ENCODE measurements at places on chromosomes 11 and 22.

GRCh38 chr11:134371436-134372185, 39.8 kb downstream of the GLB1L2 start:
- no peak for DNase-seq

GRCh38 chr11:62933750-62934495, 12.8 kb upstream of the CHRM1 start:
- no peak for DNase-seq

GRCh38 chr22:27075891-27076290, 418.5 kb downstream of the MIAT start:
- DNase-seq = no peak

DNA sequence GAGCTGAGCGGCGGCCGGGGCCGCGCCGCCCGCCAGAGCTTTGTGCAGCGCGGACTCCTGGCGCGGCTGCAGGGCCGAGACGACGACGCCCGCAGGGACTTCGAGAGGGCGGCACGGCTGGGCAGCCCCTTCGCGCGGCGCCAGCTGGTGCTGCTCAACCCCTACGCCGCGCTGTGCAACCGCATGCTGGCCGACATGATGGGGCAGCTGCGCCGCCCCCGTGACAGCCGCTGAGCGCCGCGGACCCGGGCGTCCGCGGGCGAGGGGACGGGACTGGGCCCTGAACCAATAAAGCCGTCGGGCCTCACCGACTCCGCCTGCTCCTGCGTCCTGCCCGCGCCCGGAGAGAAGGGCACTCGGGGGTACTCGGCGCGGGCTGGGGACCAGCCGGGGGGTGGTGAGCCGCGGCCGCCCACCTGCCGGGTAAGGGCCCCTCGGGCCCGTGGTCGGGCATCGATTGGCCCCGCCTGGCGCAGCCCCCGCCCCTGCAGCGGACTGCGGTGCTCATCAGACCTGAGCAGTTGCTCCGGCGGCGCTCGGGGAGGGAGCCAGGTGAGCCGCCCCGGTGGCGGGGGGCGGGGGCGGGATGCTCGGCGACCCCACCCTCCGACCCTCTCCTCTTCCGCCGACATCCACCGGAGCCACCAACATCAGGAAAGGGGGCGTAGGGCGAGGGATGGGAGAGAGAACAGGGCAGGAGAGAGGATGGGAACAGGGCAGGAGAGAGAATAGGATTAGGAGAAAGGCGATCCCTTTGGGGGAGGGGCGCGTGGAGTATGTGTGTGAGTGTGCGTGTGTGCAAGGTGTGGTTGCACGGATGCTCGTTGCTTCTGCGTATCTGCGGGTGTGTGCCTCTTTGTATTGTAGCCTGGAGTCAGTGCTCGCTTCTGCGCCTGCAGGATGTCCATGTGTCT, at the start of gene TMEM25:
Gene TMEM25, plus strand, starts transcription at position 510 of the 914 bp plus-strand sequence. CDS start 610 bp downstream, outside the sequence.
- DNase-seq = no peak

- DNase-seq = no peak
These were observed at the start of gene GRIA4 for GRCh38 chr11:105609832-105610781. TSS of gene GRIA4 (plus strand) at chr11:105610073. CDS start at chr11:105610998, 925 bp downstream.

GRCh38 chr11:19320827-19321226, 80.1 kb upstream of the E2F8 start:
- DNase-seq = no peak

DNA sequence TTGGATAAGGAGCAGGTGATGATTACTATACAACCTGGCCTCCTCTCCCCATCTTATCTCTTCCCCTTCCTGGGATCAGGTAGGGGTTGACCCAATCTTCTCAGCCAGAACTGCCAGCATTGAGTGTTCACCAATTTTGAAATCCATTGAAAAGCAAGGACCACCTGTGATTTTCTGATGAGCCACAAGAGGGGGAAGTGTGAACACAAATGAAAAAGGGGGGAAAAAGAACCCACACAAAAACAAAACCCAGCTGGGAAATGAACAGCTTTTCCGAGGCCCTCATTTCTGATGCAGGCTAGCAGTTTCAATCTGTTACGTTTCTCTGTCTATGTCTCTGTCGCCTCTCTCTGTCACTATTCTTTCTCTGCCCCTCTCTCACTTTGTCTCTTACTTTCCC, 161.9 kb downstream of the INSC start:
- DNase-seq = peak; percentile 28

DNA sequence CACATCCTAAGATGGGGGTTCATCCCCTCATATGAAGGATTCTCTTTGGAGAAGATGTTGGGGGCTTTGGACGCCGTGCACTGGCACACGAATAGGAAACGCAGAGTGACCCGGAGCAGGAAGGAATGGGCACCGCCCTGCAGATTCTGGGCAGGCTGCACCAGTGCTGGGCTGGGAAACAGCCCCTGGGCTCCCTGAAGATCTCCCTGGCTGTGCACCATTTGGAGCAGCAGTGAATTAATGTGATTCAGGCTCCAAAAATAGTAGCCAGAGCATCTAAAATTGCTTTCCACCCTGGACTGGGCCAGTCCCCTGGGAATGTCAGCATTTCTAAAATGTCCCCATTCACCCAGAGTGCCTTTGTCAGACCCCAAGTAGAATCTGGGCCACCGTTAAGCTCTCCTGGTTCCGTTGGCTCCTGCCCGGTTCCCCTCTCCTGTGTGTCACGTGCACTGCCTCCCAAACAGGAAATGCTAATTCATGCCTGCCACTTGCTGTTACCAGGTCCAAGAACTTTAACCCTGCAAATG, 18.6 kb downstream of the IRAG1 start:
- no peak for DNase-seq

GRCh38 chr11:34214961-34215805, 109.8 kb downstream of the NAT10 start:
- no peak for DNase-seq

GRCh38 chr22:42820045-42820763, 36.9 kb downstream of the ARFGAP3 start:
- no peak for DNase-seq

DNA sequence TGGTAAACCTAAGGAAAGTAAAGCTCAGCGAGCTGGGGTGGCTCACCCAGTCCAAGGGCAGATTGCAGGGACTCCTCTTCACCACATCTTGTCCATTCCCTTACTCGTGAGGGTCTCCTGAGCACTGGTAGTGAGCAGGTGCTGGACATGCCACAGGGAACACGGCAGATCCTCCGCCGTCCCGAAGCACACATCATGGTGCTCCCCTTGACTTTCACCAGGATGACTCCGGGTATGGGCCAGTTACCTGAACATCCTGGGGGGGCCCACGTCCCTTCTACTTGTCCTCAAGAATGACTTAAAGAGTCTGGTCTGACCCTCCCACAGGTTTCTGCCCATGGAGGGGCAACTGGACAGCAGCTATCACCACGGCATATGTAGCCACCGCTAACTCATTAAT, 8.0 kb upstream of the SF1 start:
- no peak for DNase-seq

- DNase-seq = no peak
These were observed 36.7 kb downstream of the ISX start for GRCh38 chr22:35102663-35103062.

DNA sequence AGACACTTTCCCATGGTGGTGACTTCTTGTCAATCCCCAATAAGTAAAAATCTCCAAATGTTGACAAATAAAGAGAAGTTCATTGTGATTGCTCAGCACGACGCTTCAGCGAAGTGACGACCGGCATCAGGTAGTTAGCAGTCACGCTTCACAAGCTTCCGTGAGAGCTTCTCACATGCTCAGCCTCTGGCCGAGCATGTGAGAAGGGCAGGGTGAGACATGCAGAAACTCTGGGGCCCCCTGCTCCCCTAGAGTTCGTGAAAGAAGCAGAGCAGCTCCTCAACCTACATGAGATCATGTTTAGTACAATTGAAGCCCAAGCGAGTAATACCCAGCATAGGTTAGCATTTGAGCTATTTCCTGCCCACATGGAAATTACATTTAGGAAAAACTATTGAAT, 4.4 kb upstream of the C11orf16 start:
- DNase-seq = no peak

- no peak for DNase-seq
These were observed 1356.2 kb downstream of the TBC1D22A start for GRCh38 chr22:48118654-48119053.

DNA sequence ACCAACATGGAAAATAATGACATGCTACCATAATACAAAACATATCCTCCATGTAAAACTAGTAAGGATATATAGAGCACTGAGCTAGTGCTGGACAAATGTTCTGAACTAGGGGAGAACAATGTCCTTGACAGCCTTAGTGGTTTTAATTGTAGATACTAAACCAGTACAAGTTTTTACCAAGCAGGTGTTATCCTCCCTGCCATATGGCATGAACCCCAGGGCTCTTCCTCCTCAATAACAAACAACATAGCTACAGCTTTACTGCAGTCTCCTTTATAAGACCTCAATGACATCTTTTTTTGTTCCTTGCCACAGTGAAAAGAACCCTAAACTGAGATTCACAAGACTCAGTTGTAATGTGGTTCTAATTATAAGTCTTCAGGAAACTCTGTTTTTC, 70.2 kb upstream of the GDPD4 start:
- DNase-seq = no peak

- DNase-seq = no peak
These were observed 22.2 kb upstream of the NAP1L4 start for GRCh38 chr11:3014057-3014938.

- DNase-seq = no peak
These were observed 380.6 kb downstream of the CADM1 start for GRCh38 chr11:115123641-115124040.

DNA sequence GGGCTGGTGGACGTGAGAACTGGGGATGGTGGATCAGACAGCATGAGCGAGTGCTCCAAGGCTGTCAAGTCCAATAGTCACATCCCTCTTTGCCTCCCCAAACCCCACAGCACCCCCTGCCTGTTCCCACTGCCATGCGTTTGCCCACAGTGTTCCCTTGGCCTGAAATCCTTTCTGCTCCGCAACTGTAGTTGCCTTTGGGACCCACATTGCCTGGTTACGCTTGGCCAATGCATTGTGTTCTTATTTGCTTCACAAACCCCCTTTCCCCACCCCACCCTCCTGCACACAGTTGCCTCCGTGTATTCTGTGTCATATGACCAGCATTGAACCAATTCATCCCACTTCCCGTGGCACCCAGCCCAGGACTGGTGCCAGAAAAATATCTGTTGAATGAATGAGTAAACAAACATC, 2.1 kb upstream of the KIAA0930 start:
- DNase-seq = no peak

DNA sequence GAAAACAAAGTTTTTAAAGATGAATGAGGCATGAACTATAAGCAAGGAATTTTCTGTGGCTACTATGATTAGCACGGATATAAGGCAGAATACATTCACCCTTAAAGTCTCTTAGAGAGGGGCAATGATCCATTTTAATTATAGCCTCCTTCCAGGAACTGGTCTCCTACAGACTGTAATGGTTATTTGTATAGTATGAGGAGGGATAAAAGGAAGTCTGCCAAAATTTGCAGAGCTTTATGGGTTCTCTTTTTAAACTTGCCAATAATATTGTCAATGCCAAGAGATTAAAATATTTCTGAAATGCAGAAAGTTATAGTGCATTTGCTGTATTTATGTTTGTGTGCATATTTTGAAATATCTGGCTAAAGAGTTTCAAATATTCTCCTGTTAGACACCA, 271.4 kb upstream of the LUZP2 start:
- no peak for DNase-seq

DNA sequence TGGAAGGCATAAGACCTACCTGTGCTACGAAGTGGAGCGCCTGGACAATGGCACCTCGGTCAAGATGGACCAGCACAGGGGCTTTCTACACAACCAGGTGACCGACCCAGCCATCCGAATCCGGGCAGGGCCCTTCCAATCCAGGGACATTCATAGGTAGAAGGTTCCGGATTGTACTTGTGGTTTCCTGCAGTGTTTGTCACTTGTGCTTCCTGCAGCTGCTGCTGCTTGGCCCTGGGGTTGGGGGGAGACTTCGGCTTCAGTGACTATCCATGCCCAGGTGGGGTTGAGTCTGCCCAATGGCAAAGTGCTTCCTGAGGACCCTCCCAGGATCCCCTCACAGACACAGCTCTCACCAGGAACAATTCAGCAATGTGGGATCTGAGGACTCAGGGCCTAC, 2.2 kb downstream of the APOBEC3A start:
- no peak for DNase-seq

GRCh38 chr11:119384332-119384731, 2.8 kb upstream of the USP2 start:
- no peak for DNase-seq

- DNase-seq = no peak
These were observed 13.3 kb downstream of the CLDN5 start for GRCh38 chr22:19510919-19511341.

DNA sequence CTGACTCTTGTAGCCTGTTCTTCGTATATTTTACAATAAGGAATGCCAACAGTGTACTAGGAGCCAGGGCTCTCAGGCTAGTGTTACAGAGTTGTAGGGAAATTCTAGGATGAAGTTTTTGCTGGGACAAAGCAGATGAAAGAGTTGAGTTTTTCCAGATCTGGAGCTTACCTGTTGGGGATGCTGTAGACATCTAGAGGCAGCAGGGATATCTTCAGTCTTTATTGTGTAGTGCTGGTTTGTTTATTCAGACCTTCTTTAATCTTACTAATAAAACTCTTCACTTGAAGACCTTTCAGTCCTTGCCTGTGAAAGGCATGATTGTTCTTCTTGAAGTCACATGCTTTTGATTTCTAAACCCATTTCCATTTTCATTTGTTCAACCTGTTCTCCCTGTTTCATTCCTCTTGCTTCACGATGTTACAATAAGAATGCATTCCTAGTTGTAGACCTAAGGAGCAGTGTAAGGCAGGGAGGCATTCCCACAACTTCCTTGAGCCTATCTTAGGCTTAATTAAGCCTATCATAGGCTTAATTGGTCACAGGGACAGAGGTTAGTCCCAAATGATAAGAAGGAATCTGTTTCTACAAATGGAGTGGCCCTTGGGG, 7.9 kb upstream of the SLC37A2 start:
- DNase-seq = no peak

DNA sequence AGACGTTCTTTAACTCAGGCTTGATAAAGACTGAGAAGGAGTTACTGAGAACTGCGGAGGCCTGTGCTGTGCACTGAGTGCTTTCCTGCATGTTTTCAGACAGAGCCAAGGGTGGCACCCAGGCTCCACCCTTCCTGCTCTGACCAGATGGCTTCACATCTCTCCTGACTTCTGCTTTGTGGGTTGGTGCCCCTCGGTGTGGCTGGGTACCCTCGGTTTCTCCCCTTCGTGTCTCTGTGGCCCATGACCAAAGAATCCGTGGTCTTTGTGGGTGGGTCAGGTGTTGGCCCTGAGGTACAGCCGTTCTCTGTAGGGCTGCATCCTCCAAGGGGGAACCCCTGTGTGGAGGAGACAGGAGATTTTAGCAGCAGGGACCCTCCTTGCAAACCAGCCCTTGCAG, 34.3 kb downstream of the GRIK4 start:
- no peak for DNase-seq

GRCh38 chr11:11189506-11189905, 163.5 kb downstream of the CSNK2A3 start:
- DNase-seq = no peak

DNA sequence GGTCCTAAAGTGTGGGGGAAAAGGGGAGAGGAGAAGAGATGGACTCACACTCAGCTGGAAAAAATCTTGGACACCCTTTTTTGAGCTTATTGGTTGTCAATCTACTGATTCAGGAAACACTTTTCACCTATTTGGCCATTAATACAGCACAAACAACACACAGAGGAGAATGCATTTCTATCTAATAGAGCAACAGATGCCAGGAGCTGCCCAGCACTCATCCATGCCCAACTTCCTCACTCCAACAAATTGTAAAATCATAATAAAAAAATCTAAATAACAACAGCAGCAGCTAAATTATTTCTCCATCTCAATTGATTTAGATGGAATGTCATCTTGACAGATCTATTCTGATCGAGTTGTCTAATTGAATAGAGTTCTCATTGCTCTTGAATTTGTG, 628.2 kb downstream of the OPCML start:
- DNase-seq = no peak

- DNase-seq = no peak
These were observed 36.4 kb upstream of the CARD16 start for GRCh38 chr11:105081412-105082150.
